Stimulated activated CD4-positive, alpha-beta T cell treated with anti-CD3 and anti-CD28 coated beads, Interleukin-1b, Interleukin-23, amount 100 ng/mL, for 48 hours (primary cell): ENCODE measurements at places on chromosomes 5 and 9.

GRCh38 chr5:149804478-149805450 lies 74.7 kb downstream of the PPARGC1B start:
- DNase-seq: no peak

DNA sequence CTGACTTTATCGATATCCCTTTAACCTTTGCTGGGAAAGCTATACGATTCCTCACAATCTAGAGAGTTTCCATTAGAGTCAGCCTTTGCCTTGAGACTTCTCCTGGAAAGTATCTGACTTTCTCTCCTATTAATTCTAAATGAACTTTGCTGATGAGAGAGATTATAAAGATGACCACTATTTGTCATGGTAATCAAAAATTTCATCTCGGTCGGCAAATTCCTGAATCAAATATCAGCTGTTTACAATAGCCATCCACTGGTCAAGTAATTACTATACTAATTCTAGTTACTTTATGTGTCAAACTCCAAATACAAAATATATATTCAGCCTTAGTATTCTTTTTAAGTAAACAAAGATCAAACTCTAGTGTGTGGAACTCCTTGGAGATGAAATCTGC lies 164.4 kb upstream of the ITGA1 start:
- DNase-seq: no peak

- no peak for DNase-seq
These were observed 608.6 kb upstream of the DAB2 start for GRCh38 chr5:40033411-40033810.

DNA sequence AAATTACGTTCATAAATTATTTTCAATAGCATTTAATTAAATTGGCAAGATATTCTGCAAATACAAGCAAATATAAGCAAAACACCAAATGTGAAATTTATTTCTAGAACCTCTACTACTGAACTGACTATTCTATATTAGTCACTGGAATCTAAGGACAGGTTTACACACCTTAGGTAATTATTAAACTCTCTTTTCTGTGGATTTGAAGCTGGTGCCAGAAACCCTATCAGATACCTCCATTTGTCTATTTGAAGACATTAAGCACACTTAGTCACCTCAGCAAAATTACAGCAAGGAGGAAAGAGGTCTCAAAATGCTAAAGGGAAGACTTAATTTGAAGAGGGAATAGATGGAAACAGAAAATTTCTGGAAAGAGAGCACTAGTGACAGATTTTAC lies 83.4 kb downstream of the CPLANE1 start:
- no peak for DNase-seq

DNA sequence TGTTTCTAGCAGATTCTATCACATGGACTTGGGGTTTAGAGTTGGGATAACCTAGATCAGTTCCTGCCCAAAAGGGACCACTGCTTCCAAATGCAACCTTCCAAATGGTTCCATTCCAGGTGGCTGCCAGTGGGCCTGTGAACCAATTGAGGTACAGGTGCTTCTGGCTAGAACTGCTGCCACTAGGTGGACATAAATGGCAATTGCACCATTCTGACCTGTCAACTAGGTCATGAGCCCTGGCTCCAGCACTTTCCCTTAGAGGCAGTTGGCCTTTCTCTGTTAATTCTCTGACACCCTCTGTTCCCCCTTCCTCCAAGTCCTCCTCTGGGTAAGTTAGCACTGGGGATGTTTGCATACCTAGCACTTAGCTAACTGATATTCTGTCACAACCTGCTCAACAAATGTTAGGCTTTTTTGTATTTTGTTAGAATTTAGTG lies 16.6 kb upstream of the HEMGN start:
- peak; percentile 55 for DNase-seq

DNA sequence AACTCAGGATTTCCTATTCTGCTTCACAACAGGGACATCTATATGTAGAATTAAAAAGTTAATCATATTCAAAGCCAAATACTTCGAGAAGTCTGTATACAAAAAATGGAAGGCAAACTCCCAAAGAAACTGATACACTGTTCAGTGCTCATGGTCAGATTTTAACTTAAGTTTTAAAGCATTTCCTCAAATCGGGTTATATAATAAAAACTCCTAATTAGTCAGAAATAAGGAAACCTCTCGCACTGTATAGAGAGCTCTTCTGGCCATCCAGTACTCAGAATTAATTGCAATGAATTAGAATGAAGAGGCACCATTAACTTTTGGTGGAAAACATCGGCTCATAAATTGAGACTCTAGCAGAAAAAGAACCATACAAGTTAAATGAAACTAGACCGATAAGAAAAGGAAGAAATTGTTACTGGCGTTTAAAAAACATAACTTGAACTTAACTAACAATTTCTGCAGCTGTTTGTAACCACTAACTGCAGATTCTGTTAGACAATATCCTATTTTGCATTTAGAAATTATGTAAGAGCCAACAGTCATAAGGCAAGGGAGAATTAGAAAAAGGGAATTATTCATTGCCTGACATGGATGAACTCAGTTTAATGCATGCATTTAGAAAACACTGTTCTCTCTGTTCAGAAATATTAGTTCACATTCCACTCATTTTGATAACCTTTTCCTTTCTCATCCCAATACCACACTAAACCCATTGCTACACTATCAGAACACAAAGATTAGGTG lies 96.6 kb downstream of the FNBP1 start:
- DNase-seq: no peak

DNA sequence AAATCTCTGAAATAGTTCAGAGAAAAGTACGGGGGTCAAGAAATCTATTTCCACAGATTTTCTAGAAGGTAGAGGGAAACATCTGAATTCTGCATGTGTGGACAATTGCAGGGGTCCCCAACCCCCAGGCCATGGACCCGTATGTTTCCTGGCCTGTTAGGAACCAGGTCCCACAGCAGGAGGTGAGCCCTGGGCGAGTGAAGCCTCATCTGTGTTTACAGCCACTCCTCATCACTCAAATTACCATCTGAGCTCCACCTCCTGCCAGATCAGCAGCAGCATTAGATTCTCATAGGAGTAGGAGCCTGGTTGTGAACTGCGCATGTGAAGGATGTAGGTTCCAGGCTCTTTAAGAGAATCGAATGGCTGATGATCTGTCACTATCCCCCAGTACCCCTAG lies 200.5 kb upstream of the EDIL3 start:
- no peak for DNase-seq

- DNase-seq: no peak
These were observed 2.5 kb downstream of the CENPP start for GRCh38 chr9:92328225-92328624.

DNA sequence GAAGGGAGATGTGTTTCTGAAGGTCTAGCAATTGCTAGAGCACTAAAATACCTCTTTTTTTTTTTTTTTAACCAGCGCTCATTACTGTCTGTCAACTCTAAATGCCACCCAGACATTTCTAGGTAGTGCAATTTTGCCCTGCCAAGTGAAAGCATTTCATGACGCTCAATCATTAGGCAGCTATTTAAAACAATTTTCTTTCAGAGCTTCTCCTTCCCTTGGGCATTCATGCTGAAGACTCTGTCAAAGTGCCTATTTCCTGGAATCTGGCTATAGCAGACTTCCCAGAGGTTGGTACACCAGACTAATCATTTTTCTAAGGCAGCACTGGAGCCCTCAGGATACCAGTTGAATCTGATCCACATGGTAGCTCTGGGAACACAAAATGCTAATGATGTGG lies 97.0 kb upstream of the ANKRD55 start:
- no peak for DNase-seq

DNA sequence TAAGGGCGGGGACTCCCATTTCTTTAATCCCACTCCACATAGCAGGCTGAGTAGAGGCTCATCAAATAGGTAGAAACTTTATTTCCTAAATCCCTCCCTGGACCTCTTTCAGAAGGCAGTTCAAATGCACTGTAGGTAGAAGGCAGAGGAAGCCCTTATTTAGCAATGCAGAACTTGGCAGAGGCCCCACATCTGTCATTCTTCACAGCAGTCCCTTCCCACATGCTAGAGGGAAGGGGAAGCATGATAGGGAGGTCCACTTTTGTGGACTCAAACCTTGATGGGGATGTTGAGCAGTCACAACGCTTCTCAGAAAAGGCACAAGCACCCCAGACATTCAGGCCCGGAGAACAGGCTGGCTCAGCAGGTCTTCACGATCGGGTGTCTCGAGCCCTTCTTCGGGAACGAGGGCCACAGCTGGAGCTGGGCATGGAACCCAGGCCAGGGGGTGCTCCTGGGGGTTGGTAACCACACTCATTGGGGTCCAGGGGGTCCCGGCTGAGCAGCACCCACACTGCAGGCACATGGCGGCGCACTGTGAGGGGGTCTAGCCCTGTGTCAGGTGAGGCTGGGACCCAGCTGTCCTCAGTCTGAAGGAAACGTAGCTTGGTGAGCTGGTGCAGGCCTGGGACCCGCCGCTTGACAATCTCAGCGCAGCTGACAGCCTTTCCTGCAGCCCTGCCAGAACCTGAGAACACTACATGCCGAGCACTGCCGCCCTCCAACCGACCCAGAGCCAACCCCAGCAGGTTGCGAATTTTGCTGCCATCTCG lies 1.3 kb downstream of the RPP25L start:
- no peak for DNase-seq

GRCh38 chr5:84303315-84303714 lies 81.4 kb downstream of the EDIL3 start:
- no peak for DNase-seq

DNA sequence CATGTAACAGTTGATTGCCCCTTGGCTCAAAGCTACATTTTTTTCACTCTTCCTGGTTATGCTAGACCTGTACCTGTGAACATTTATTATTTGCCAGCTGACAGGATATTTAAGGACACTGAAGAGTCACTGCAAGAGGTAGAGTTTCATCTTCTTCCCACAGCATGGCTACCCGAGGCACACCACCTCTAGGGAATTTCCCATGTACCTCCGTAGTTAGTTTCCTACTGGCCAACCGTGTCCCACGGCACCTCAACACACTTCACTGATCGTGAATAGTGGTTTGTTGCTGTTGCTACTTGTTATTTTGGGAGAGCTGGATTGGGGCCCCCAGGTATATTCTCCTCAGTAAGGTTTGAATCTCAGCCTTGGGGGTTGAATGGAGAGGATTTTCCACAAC lies 648.6 kb downstream of the SEMA5A start:
- no peak for DNase-seq

DNA sequence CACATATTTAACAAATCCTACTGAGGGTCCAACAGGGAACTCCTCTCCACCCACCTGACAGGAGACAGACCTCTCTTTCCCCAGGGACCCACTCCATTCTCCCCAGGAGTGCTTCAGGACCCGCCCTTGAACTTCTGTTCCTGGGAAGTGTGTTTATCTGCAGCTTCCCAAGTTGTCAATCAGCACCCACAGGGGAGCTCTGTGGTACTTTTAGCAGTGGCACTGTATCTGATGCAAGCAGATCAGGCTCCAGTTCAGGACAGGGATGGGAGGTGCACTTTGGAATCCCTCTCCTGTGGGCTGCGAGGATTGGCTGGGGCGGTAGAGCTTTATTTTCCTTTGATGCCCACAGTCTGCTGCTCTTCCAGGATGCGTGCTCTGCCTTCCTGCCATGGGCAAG lies 8.7 kb downstream of the GALNT10 start:
- DNase-seq: no peak

- DNase-seq: no peak
These were observed 237.6 kb upstream of the RGMB start for GRCh38 chr5:98535901-98536300.

DNA sequence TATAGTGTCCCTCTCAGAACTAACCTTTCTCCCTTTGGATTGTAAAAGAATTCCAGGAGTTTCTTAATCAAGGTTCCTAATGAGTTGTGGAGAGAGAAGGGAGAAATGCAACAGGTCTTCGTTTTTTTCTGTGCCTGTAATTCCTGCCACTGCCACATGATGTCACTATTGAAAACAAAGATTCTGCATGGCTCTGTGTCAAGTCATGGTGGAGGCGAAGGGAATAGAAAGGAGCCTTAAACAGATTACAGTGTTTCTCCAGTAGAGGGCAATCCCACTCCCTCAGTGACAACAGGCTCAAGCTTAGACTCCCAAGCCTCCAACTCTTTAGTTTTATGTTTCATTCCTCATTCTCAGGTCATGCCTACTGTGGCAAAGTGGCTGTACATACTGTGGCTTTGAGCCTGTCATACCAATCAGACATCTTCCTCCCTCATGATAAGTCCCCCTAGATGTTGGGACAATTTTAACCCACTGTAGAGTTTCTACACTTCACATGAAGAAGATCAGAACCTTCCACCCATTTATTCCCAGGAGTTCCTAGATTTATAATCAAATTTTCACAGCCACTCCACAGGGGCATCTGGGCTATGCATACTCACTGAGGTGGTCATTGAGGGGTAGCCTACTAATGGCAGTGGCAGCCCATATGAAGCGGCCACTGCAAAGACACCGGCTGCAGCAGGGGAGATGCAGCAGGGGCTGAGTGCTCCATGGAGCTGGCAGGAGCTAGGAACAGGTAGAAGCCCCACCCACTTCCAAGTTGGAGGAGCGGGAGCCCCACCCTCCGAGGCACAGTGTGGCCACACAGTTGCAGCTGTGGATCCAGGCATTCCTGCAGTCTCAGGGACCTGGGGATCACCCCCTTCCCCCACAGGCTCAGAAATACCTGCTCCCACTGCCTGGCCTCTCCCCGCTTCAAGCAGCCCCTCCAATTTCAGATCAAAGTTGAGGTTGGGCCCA lies 97.4 kb upstream of the TRIM32 start:
- DNase-seq: peak; percentile 11

- no peak for DNase-seq
These were observed 30.5 kb upstream of the LRRC70 start for GRCh38 chr5:62547945-62548630.

DNA sequence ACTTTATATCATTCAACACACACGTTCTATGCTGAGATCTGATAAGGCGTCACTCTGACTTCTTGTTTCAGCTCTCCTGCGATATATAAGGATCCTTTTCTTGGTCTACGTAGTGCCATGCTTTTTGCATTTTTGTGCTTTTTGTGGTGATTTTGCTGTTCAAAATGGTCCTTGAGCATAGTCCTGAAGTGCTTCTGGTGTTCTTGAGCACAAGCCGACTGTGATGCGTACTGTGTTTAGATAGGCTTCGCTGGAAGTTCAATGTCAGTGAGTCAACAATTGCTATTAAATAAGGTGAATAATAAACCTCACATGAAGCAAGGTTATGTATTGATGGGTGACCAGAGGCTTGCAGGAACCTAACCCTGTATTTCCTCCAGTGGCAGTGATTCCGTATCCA lies 46.8 kb downstream of the ACO1 start:
- no peak for DNase-seq

GRCh38 chr9:100573655-100574260 lies 4.1 kb upstream of the CAVIN4 start:
- no peak for DNase-seq

DNA sequence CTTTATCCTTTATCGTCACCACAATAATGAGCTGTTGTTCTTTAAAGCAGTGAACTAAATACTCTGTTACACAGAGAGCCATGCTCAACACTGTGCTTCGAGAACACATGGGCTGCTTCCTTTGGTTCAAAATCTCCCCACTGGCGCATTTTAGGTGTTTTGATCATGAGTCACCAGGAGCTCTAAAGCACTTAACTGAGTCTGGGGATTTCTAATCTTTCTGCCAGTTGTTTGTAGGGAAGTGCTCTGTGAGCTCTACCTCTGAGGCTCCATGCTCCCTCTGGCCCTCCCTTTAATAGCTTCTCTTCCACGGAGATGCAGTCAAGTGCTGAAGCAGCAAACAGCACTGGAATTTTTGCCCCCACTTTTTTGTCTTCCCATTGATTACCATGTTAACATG lies 17.0 kb downstream of the ERAP2 start:
- no peak for DNase-seq
